ENCODE measurements at places on chromosomes 7 and 10. TPM values are rescaled to one million over a fixed set of nuclear protein-coding genes. Genes with fewer than 3 reads are reported as not detected.

The VSTM2A gene
- not detected for total RNA-seq

The NPFFR1 gene
- not detected for total RNA-seq

The PRKAR2B gene
- 1.1 TPM for total RNA-seq

The COL13A1 gene
- not detected for total RNA-seq

The ZNF138 gene
- total RNA-seq, result 9.5 TPM

GRCh38 chr10:11373717-11374171, 237.7 kb downstream of the USP6NL start:
- no peak overlapping the region for H3K27ac ChIP-seq
- H3K27me3 ChIP-seq, result no peaks in the 10 kb centered on the region
- no peaks in the 10 kb centered on the region for H3K4me1 ChIP-seq
- H3K4me3 ChIP-seq, result no peak overlapping the region
- no peaks in the 10 kb centered on the region for H3K36me3 ChIP-seq
- no peak for DNase-seq

GRCh38 chr10:112533916-112534315, 86.9 kb downstream of the VTI1A start:
- DNase-seq, result no peak
- H3K4me3 ChIP-seq, result no peak overlapping the region
- H3K27ac ChIP-seq, result no peak overlapping the region
- no peaks in the 10 kb centered on the region for H3K27me3 ChIP-seq
- H3K4me1 ChIP-seq, result no peaks in the 10 kb centered on the region
- no peaks in the 10 kb centered on the region for H3K36me3 ChIP-seq

- H3K27ac ChIP-seq, result no peak overlapping the region
- no peaks in the 10 kb centered on the region for H3K27me3 ChIP-seq
- H3K36me3 ChIP-seq, result peaks cover 7% of the 10 kb centered on the region
- DNase-seq, result no peak
- H3K4me3 ChIP-seq, result no peak overlapping the region
These were observed 19.1 kb downstream of the ZFAND4 start for GRCh38 chr10:45653454-45653853.

DNA sequence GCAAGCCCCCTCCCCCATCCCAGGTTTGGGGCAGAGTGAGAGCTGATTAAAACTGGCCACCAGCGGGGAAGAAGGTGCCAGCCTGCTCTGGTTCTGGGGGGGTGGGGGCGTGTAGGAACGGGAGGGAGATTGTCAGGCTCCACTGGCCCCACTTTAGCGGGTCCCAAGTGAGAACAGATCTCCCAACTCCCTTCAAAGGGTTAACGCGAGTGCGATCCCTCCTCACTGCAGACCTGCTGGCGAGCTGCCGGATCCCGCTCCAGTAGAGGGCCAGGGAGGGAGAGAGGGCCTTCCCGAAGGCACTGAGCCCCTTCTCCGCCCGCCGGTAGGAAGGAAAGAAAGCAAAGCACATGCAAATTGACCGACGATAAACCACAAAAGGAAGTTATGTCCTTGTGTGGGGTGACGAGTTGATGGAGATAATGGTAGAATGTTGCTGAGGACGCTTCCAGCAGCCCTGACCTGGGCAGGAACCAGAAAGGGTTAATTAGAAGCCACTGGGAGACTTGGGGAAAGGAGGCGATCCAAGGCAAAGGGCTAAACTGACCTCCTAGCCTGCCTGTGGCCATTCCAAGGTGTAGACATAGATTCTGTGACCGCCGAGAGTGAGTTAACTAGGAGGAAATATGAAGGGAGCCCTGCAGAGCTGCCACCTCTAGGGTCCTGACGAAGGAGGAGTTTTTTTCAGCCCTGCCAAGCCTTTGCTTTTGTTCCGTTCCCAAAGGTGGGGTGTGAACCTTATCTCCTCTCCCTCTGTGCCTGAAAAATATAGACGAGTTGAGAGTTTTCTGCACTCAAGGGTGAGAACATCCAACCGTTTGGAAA, 1.5 kb downstream of the NRG3 start:
- no peaks in the 10 kb centered on the region for H3K36me3 ChIP-seq
- H3K4me3 ChIP-seq, result no peak overlapping the region
- H3K27ac ChIP-seq, result no peak overlapping the region
- H3K27me3 ChIP-seq, result no peaks in the 10 kb centered on the region

DNA sequence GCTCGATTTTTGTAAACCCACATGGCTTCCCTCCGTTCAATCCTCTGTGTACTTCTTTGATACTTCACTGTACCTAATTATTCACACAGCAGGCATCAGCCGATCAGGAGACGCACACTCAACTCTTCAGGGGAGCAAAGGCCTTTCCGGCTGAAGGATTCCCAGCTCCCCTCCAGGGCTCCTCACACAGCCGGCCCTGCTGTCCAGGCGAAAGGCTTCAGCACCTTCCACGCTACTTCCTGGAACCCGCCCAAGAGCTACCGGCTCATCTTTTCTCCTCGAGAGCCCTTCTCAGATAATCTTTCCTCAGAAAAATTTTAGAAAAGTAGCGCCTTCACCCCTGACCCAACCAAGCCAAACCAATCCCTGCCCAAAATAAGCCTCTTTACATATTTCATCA, 270.4 kb downstream of the ZMYND11 start:
- no peaks in the 10 kb centered on the region for H3K4me1 ChIP-seq
- no peak for DNase-seq
- no peak overlapping the region for H3K27ac ChIP-seq
- no peaks in the 10 kb centered on the region for H3K27me3 ChIP-seq

DNA sequence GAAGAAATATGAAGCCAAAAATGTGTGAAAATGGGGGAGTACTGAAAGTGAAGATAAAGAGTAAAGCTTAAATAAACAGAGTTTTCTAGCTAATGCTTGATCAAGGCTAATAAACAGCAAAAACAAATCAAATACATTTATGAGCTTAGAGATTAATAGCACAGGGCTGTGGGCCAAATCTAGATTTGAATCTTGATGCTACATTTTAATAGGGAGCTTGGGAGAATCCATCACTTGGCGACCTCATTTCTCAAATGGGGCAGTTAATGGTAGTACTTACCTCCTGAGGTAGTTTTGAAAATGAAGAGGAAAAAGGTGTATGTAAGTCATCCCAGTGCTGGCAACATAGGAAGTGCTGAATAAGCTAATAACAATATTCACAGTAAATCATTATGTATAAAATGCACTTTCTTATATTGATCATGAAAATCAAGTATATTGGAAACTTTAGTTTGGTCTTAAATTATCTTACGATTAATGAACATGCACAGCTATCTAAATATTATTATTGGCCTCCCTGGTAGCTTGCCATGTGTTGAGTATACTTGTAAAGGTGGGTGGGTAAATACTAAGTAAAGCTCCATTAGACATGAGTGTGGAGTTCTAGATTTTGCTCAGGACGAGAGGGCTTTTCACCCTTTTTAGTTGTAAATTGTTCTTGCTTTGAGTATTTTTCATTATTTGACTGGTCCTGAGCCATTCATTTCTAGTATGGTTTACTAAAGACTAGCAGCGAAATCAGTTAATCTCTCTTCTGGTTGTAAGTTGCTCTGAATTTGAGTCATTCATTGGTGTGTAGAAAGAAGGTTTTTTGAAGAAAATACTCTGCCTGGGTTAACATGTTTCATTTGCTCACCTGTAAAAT, 5.1 kb downstream of the BICC1 start:
- H3K4me1 ChIP-seq, result no peaks in the 10 kb centered on the region
- no peak for DNase-seq
- H3K36me3 ChIP-seq, result no peaks in the 10 kb centered on the region
- no peak overlapping the region for H3K27ac ChIP-seq
- no peak overlapping the region for H3K4me3 ChIP-seq

DNA sequence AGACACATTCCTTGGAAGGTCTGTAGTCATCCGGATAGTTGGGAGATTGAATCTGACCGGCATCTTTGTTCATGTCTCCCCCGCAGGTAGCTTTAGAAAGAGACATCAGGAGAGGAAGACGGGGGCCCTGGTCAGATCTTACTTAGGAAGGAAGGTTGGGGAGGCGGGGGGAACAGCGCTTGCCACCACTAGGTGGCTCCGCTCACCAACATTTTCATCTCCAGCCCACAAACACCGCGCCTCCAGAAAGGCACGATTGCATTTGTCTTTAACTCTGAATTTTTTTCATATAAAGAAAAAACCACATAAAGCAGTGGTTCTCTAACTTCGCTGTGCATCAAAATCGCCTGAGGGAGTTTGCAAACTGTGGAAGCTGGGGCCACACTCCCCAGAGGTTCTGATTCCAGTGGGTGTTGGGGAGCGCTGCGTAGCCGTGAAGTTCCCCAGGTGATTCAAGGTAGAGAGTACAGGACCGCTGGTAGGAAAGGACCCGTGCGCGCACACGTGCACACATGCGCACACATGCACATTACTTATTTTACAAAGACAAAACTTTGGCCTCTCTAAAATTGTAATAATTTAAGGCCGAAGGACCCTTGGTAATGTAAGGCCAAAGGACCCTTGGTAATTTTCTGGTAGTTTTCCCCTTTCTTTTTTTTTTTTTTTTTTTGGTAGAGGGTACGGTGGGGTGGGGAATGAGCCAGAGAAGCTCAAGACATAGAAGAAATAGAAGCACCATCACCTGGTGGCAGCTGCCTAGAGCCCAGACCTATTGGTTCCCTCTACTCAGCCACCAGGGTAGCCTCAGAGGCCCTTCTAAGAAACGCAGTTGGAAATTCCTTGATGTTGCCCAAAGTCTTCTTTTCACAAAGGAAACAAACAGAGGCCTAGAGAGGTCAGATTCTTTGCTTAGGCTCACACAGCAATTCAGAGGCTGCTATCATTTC, 37.4 kb upstream of the OPALIN start:
- no peaks in the 10 kb centered on the region for H3K36me3 ChIP-seq
- peak; percentile 35 for DNase-seq
- H3K4me1 ChIP-seq, result no peaks in the 10 kb centered on the region
- H3K27ac ChIP-seq, result no peak overlapping the region
- no peak overlapping the region for H3K4me3 ChIP-seq

DNA sequence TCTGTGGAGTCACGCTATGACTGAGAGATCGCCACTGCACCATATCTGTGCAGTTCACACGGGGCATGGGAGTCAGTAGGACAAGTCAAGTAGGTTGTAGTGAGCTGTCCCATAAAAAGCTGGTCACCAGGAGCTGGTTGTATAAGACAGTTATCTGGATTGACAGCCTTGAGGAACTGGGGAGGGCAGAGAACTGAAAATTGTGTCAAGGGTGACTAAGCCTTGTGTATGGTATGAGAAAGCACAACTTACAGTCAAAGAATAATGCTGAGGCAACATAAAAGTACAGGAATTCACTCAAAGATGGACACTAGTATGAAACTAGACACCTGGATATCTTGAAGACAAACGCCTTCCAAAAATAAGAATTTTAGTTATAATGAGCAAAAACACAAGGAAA, 564.9 kb downstream of the POM121L12 start:
- no peak overlapping the region for H3K27ac ChIP-seq
- DNase-seq, result no peak
- no peaks in the 10 kb centered on the region for H3K4me1 ChIP-seq

DNA sequence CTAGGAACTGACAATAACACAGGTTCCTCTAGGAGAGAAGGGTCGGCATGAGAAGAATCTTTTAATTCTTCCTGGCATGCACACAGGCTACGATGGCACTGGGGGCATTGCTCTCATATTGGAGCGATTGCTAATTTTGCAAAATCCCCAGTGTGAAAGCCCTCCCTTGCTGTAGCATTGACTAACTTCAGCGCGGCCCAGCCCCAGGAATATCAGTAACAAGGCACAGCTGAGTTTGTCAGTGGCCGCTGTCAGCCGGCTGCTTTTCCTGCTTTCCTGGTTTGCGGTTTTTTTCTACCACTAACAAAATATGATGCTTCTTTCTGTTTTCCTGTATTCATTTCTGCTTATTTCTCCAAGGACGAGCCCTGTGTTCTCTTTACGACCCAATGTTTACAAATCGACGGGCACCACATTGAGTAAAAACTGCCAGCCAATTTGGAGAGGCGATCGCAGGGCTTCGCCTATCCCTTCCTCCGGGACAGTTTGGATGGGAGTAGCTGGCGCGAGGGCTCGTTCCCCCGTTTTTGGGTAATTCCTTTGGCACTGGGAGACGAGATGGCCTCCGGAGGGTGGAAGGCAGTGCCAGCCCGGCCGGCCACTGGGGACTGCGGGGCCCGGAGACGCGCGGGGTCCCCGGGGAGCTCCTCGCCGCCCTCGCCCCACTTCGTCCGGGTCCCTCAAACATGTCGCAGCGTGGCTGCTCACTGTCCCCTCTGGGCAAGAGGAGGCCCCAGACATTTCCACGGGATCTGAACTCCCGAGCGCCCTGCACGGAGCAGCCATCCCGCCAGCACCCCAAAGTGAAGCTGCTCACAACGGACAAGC, 967 bp downstream of the ADARB2 start:
- DNase-seq, result no peak
- H3K4me1 ChIP-seq, result no peaks in the 10 kb centered on the region
- no peaks in the 10 kb centered on the region for H3K36me3 ChIP-seq
- no peak overlapping the region for H3K27ac ChIP-seq
- no peak overlapping the region for H3K4me3 ChIP-seq

GRCh38 chr10:69068549-69068948, 19.4 kb upstream of the SRGN start:
- H3K27ac ChIP-seq, result no peak overlapping the region
- DNase-seq, result no peak
- no peaks in the 10 kb centered on the region for H3K4me1 ChIP-seq
- no peaks in the 10 kb centered on the region for H3K36me3 ChIP-seq

- H3K36me3 ChIP-seq, result no peaks in the 10 kb centered on the region
- H3K4me1 ChIP-seq, result no peaks in the 10 kb centered on the region
- no peak for DNase-seq
- H3K4me3 ChIP-seq, result no peak overlapping the region
- H3K27ac ChIP-seq, result no peak overlapping the region
- H3K27me3 ChIP-seq, result peaks cover 3% of the 10 kb centered on the region
These were observed 17.5 kb upstream of the LFNG start for GRCh38 chr7:2501947-2502646.

DNA sequence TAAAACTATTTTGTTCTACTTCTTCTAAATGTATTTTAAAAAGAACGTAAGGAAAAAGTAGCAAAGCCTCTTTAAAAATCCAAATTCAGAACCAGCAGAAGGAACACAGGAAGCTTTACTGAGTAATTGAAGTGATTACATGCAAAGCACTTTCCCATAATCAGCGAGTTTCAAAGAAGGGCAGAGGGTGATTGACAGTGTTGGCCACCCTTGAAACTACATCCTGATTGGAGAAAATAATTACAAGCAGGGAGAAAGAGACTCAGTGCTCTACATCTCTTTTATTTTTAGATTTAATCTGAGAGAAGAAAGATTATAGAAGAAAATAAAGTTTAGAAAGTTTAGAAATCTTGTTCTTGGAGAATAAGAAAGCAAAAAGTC, 20.3 kb upstream of the HGF start:
- no peaks in the 10 kb centered on the region for H3K36me3 ChIP-seq
- no peak for DNase-seq
- no peak overlapping the region for H3K27ac ChIP-seq
- no peaks in the 10 kb centered on the region for H3K4me1 ChIP-seq
- no peak overlapping the region for H3K4me3 ChIP-seq

DNA sequence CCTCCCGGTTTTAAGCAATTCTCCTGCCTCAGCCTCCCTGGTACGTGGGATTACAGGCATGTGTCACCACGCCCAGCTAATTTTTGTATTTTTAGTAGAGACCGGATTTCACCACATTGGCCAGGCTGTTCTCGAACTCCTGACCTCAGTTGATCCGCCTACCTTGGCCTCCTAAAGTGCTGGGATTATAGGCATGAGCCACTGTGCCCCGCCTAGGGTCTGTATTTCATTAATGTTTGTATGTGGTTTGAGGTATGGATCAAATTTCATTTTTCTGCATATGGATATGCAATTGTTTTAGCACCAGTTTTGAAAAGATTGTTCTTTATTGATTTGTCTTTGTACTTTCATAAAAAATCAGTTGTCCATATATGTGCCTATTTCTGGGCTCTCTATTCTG, 26.0 kb downstream of the CYP26A1 start:
- H3K27me3 ChIP-seq, result no peaks in the 10 kb centered on the region
- no peaks in the 10 kb centered on the region for H3K36me3 ChIP-seq
- no peaks in the 10 kb centered on the region for H3K4me1 ChIP-seq
- no peak overlapping the region for H3K27ac ChIP-seq
- no peak overlapping the region for H3K4me3 ChIP-seq

Data from CD8-positive, alpha-beta memory T cell (primary cell).